ENCODE measurements at places on chromosomes 1 and 21.
A peak's percentile ranks its signal among the peaks of the same experiment; 100 is the strongest.

DNA sequence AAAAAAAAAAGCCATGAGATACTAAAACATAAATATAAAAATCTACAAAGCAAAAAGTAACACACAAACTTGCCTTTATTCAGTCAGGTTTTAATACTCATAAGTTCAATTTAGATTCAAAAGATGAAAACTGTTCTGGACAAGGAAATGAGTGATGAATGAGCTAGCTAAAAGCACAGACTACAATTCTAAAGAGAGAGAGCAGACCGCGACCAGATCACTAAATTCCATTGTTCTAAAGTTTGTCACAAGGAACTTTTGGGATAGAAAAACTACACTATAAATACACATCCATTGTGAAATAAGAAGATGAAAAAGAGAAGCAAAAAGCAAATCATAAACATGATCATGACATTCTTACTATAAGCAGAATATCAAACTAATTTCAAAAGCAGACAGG, 1.7 kb downstream of the ODF2L start:
- no peak for DNase-seq

- no peak for DNase-seq
Measured at GRCh38 chr1:48619539-48619938, 147.5 kb upstream of the SPATA6 start.

- no peak for DNase-seq
Measured at GRCh38 chr1:161727256-161727924, 6.0 kb downstream of the FCRLB start.

GRCh38 chr1:109213345-109213823, 334 bp upstream of the SARS1 start:
- peak; percentile 71 for DNase-seq

DNA sequence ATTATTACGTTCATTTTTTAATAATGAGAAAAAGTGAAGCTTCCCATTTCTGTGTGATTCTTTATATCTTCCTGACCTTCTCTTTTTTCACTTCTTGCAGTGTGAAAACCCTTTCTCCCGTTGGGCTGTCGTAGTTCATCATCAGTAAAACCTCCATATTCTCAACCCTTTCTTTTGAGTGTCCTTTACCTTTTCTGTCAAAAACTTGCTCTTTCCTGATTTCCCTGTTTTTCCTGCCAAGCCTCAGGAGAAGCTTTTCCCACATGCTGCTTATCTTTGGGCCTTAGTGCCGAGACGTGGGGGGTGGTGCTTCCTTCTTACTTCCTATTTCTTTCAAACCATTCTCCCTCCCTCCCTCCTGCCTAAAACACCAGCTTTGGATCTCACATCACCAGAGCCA, 46.1 kb downstream of the UCK2 start:
- no peak for DNase-seq

Measured in GM19239 (cell line).